ENCODE measurements at places on chromosomes 13 and 19. TPM values are rescaled to one million over a fixed set of nuclear protein-coding genes. Genes with fewer than 3 reads are reported as not detected.

DNA sequence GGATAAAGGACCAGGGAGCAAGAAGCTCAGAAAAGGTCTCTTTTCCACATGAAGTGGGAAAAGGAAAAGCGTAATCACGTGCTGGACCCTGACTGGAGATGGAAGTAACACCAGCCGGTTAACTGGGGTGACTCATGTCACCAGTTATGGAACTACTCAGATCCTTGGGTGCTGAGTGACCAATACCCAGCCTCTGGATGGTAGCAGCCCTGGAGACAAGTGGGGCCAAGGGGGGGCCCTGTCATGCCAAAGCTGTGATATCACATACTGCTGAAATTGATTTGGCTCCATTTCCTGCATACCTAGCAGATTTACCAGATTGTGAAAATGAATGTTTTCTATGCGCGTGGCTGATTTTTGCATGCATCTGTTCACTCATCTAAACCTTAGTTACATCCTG, 158.9 kb downstream of the ZIC5 start:
- DNase-seq = peak; percentile 28

DNA sequence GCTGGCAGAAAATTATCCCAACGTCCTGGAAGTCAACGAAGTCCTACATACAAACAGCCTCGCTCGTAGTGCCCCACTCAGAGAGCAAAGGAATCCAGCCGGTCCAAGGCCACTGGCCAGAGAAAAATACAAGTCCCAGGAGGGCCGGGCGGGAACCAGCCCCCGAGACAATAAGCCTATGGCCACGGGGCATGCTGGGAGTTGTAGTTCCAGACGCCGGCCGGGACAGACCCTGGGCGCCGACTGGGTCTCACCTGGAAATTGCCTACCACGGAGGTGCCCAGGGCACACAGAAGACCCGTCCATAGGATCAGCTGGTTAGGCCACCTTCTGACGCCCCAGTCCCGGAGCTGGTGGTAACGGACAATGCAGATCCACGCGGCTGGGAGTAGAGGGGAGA, 5.4 kb downstream of the TMEM150B start:
- DNase-seq = peak; percentile 39

DNA sequence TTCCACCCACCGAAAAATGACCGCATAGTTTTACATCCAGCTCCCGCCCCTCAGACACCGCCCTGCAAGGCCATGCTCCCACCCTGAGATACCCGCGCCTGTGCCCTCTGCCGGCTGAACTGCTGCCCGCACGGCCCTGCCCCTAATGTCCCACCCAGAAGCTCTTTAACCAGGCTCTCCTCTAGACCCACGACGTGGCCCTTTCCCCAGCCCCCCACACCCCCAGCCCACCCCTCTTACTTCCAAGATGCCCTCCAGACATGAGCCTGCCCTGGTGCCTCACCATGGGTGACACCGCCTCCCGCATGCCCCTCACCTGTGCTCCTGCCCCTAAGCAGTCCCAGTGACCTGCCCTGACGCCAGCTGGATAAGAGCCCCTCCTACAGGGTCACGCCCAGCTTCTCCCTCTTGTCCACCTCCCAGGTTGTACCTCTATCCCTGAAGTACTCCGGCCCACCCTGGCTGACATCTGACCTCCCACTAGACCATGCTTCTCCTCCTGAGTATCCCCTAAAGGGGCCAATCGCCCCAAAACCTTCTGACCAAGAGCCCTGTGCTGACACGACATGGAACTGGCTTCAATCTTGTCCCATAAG, 51.2 kb downstream of the COLGALT1 start:
- DNase-seq = no peak

- DNase-seq = no peak
Measured at GRCh38 chr19:38839816-38840582, 8.4 kb upstream of the ECH1 start.

The UBAC2 gene
- 65.8 TPM for total RNA-seq

Data from mucosa of gallbladder (tissue), 1 donor.